ENCODE measurements at places on chromosomes 7 and 10.
A peak's percentile ranks its signal among the peaks of the same experiment; 100 is the strongest.

DNA sequence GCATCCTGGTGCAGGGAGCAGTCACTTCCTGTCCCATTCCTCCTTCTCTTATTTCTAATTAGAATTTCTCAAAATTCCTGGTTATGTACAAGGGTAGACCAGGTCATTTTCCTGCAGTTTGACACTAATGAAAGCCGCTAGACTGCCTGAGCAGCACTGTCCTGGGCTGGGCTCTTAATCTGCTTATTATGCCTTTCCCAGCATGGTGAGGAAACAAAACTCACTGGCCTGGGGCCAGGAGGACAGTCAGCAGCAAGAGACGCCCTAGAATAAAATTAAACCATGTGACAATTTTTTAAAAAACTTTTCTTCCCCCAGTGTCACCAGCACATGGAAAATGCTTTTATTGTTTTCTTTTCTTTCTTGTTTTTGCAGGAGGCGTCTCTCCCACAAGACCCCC is 647.5 kb downstream of the TYW1 start:
- no peak for DNase-seq

- peak; percentile 72 for DNase-seq
These were observed 44.2 kb downstream of the PDLIM1 start for GRCh38 chr10:95246582-95247051.

DNA sequence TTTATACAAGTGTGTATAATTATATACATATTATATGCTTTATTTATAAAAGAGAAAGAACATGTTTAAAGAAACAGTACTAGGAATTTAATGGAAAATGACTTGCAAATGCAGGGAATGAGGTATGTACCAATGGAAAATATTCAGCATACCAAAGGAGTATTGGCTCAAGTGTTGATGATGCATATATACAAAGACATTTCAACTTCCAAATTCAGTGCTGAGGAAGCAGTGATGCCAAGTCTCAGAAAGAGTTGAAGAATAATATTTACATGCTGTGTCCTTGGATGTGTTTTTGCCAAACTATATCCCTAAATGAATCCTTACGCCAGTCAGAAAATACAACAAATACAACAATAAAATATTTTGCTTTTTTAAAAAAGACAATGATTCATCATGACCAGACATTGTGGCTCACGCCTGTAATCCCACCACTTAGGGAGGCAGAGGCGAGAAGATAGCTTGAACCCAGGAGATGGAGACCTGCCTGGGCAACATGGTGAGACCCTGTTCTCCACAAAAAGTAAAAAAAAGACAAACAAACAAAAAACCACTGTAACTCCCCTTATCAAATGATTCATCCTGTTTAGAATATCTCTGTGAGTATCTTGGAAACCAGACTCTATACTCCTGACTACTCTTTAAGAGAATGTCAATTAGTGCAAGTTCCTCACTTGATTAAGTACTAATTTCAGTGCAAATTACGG is 157.2 kb downstream of the CHRM2 start:
- no peak for DNase-seq

GRCh38 chr7:23216021-23216420 is 30.6 kb upstream of the GPNMB start:
- no peak for DNase-seq

DNA sequence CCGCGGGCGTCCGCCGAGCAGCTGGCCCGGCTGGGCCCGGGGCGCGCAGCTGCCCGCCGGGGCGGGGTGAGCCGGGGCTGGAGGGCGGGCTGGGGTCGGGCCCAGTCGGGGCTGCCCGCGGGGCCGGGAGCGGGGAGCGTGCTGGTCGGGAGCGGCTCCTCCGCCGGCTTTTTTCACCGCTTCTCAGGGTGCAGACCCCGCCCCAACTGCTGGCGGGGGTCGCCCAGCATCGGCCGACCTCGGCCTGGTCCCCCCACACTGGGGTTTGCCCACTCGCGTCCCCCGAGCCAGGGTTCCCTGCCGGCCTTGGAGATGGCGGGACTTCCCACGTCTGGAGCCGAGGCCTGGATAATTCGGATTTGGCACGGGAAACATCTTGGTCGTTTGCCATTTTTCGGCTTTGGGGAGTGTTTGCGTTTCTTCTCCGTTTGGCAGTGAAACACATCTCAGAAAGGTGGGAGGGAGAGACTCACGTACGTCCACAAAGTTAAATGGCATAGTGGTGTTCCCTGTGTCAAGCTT is 432 bp downstream of the TMEM248 start:
- peak; percentile 60 for DNase-seq

DNA sequence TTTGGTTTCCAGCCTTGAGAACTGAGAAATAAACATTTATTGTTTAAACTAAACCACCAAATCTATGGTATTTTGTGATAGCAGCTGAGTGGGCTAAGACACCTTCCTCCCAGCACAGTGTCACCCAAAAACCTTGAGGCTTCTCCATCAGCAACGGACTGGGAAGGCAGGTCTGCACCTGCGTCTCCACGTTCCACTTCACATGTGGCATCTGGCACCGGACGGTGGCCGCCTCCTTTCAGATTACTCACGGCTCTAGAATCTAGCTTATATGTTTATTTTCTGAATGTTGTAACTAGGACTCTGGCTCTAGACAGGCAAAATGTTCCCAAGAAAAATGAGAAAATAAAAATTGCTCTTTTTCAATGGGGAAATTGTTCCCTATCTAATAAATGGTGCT is 201.0 kb downstream of the ADARB2 start:
- no peak for DNase-seq

DNA sequence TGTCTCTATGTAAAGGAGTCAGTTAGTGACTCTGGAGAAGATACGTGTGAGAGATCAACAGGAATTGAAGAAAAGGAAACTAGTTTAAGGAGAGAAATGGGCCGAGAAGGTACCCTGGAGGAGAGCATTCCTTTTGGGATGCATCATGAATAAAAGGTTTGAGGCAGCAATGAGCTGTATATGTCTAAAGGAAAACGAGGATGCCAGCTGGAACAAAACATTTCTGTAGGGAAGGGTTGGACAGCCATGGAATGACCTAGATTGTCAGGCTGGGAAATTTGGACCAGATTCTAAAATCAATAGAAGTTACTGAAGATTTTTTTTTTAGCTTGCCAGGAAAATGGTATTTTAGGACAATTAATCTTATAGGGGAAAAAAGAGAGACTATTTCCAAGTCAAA is 17.2 kb upstream of the MPP7 start:
- DNase-seq, result no peak

GRCh38 chr10:73406846-73407245 is 7.0 kb downstream of the ANXA7 start:
- DNase-seq, result peak; percentile 6

- no peak for DNase-seq
These were observed 452.0 kb upstream of the FZD8 start for GRCh38 chr10:36094096-36094495.

DNA sequence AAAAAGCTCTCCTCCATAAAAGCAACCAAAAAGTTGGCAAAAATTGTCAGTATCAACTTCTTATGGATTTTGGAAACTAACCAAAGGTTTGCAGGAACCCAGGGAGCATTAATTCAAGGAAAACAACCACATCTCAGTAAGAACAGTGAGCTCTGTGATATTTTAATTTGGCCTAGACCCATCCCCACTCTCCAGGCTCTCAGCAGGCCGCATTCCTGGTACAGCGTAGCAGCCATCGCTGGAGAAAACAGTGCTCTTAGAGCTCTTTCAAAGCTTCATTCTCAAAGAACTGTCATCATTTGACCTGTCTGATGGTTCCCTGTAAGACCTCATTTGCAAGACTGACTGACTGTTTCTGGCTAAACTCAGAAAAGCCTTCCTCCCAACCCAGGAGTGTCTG is 81.9 kb downstream of the NUDCD3 start:
- DNase-seq, result no peak

- DNase-seq, result no peak
These were observed 92.4 kb upstream of the PIK3CG start for GRCh38 chr7:106772655-106773108.

DNA sequence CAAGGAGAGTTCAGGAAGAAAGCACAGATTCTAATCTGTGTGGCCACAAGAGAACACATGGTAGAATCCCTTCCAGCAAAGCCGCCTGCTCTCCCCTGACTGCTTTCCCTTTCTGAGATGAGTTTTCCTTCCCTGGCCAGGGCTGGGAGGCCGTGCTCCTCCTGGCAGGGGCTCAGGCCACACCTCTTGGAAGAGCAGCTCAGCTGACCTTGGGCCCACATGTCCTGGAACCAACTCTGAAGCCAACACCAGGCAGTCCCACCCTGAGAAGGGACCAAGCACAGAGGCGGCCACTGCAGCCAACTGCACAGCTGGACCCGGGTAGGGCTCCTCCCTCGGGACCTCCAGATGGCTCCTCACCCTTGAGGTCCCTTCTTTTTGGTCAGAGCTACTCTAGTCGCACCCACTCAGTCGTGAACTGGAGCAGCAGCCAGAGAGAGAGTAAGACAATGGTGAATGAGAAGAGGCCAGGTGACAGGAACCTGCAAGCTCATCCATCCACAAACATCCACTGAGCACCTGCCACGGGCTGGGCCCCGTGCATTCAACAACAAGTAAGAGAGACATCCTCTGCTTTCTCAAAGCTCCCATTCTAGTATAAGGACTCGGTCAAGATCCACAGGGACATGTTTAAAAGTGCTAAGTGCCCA is 40.3 kb downstream of the FAM53B start:
- DNase-seq, result no peak

DNA sequence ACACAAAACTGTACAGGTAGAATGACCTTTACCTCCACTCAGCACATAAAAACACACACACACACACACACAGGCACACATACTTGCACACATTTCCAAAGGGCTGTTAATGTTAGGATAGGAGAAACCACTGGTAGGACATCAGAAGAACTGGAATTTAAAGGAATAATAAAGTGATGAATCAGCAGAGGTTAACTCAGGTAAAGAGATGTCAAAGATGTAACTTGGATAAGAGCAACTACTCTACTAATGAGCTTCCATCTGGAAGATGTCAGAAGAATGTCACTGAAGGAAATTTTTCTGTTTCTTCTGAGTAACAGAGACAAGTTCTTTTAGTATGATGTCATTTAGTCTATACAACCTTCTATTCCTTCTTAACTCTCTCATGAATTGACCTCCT is 26.4 kb upstream of the GPR37 start:
- no peak for DNase-seq

DNA sequence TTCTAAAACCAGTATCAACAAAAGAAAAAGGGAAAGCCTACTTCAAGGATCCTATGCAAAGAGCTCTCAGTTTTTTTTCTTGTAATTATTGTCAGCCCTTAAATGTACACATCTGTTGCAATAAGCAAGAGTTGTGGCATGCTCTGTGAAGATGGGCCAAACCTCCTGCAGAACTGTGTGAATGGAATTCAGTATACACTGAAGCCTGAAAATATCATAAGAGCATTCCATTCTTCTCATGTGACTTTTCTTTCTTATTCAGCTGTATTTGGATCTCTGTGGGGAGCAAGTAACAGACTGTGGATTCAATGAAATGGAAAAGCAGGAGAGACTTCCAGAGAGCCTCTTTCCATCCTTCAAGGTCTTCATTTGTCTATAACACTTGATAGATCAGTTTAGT is 130.7 kb downstream of the SAMD9 start:
- no peak for DNase-seq

DNA sequence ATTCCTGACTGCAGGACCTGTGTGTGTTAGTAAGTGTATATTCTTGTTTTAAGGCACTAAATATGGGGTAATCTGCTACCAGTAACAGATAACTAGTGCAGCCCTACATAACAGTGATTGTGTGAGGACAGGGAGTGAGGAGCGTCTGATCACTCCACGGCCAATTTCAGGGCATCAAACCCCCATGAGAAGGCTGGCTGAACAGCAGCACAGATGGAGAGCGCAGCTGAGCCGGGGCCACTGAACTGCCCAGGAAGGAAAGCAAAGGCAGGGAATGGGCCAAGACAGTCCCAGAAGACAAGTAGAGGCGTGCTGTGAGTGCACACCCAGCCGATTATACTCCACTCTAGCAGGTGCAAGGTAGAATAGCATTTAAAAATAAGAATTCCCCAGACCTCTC is 157.1 kb upstream of the CHST15 start:
- DNase-seq, result no peak

DNA sequence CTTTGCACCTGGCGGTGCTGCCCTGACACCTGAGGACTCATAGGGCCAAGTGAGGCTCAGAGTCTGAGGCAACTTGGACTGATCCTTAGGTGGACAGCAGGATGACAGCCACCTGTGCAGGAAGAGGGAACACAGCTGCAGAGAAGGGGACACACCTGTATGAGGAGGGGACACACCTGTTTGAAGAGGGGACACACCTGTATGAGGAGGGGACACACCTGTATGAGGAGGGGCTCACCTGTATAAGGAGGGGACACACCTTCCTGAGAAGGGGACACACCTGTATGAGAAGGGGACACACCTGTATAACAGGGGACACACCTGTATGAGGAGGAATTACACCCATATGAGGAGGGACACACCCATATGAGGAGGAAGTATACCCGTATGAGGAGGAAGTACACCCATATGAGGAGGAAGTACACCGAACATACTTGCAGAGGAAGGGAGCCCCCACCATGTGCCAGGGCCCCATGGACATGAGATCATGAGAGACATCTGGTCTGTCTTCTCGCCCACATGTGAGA is 285.9 kb downstream of the ADARB2 start:
- DNase-seq, result no peak

GRCh38 chr7:38748056-38748610 is 117.0 kb upstream of the AMPH start:
- peak; percentile 18 for DNase-seq

- DNase-seq, result no peak
These were observed 527.4 kb downstream of the DNAJB6 start for GRCh38 chr7:157863906-157864810.
